ENCODE measurements at places on chromosomes 2 and 18.
A peak's percentile ranks its signal among the peaks of the same experiment; 100 is the strongest.

DNA sequence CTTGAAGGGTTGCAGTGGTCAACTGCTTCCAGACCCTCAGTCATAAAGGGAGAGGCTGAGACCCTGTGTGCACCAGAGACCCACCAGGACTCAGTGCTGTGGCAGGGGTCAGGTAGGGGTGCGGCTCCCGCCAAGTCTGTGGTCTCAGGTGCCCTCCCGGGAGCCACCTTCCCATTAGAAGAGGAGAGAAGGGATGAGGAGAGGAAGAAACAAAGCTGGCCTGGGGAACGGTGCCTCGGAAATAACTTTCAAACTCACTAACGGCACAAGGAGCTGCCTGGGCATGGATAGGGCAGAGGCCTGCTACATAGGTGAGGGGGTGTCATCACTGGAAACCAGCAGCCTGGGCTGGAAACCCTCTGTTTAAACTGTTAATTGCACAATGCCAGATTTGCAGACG, 84.9 kb downstream of the TPO start:
- peak; percentile 24 for DNase-seq

DNA sequence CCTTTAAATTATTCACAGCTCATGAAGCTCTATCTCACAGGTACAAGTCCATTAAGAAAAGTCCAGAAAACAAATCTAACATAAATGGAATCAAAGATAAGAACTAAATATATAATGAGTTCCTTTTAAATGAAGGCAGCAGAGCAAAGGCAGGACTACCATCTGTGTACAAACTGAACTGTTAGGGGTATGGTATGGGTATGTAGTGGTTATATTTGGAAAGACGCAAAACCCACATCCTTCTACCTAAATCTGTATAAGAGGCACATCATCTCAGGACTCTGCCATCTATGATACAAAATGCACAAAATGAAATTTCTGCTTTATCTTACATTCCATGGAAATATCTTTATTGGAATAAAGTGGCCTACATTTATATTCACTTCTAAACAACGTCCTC, 59.9 kb downstream of the PDE11A start:
- DNase-seq: no peak

GRCh38 chr2:217816396-217816869, 186.4 kb downstream of the TNS1 start:
- no peak for DNase-seq

- DNase-seq: no peak
Observed at GRCh38 chr18:48106976-48107781, 176.7 kb upstream of the SMAD2 start.

GRCh38 chr2:129709956-129710598, 269.4 kb upstream of the RAB6C start:
- DNase-seq: no peak

DNA sequence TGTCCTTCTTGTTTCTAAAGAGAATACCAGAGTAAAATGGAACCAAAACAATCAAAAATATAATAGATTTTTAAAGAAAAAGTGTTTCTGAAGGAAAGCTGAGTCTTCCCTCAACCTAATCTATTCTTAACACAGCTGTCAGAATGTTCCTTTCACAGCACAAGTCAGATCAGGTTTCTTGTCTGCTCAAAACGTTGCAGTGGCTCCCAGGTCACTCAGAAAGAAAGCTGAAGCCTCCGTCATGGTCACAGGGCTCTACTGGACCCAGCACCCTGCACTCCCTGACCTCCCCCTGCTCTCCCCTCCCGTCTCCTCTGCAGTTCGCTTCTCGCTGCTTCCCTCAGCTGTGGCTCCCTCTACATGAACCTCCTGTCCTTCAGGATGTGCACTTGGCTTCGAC, 90.7 kb upstream of the PTPRM start:
- DNase-seq: no peak

DNA sequence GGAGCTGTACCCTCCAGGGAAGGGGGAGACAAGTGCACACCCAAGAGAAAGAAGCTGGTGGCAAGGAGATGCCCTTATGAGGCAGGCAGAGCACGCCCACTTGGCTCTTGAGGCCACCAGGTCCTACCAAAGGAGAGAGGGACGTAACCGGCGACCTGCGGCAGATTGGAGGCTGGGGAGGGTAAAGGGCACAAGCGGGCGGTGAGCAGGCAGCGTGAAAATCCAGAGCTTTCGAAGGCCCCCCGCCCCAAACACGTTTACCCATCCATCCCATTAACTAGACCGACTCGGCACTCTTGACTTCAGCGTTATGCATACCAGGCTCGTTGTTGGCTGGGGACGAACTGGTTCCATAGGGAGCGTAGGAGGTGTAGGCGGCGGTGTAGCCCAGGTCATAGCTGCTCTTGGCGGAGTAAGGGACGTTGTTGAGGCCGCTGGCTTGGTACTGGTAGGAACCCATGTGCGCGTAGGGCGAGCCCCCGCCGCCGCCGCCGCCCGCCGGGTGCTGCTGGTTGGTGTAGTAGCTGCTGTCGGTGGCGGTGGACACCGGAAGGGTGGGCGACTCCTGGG, 794 bp downstream of the DLX2 start:
- DNase-seq: no peak

- DNase-seq: no peak
Observed at GRCh38 chr2:47067788-47068407, 87.2 kb downstream of the STPG4 start.

DNA sequence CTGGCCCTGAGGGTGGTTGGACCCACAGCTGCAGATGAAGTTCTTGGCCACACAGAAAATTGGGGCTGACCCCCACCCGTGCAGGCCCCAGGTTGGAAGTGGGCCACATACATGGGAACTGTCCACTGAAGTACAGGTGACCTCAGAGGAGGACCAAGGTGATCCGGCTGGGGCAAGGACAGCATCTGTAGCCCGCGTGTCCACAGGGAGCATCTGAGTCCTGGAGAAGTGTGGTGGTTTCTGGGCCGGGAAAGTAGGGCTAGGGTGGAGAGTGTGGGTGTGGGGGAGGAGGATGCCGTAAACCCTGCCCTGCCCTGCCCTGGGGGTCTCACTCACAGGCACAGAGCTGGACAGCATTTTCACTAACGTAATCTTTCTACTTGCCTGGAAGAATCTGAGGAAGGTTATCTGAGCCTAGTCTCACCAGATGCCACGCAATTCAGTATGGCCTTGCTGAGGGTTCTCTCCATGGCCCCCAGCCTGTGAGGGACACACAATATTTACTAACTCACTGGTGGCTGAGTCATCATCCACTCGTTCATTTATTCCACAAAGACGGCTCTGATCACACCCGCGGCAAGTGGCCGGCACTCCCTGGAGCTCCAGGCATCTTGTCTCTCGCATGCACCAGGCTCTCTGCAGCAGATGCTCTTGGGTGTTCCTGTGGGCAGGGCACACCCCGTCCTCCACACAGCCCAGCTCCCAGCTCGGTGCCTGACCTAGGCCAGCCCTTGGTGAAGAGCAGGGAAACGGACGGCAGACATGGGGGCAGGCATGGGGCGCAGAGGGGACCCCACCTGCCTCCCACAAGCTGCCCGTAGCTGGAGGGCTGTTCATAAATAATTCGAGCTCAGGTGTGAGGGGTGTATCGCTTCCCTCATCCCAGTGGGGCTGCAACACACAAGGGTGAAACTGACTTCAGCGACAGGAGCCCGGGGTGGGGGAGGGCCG, 51.2 kb downstream of the INHBB start:
- DNase-seq: peak; percentile 74

DNA sequence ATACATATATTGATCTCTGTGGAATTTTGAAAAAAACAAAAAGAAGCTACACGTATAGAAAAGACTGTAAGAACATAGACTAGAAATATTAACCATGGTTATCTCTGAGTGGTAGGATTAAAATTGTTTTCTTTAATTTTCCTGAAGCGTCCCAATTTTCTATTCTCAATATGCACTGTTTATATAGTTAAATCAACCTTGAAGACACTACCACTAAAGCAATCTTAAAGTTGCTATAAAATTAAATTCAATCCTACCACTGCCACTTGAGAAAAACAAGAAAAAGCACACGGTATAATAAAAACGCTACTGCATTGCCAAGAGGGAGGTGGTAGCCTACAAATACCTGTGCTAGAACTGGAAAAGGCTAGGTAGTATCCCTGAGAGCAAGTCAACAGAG, 47.2 kb downstream of the TRIP12 start:
- DNase-seq: no peak

- DNase-seq: no peak
Observed at GRCh38 chr2:219335373-219335786, 2.8 kb upstream of the RESP18 start.

GRCh38 chr2:45636008-45636407, 15.5 kb upstream of the PRKCE start:
- no peak for DNase-seq

GRCh38 chr2:238884812-238885408, 37.0 kb downstream of the TWIST2 start:
- peak; percentile 74 for DNase-seq

- DNase-seq: no peak
Observed at GRCh38 chr2:51619961-51620360, 588.0 kb upstream of the NRXN1 start.

DNA sequence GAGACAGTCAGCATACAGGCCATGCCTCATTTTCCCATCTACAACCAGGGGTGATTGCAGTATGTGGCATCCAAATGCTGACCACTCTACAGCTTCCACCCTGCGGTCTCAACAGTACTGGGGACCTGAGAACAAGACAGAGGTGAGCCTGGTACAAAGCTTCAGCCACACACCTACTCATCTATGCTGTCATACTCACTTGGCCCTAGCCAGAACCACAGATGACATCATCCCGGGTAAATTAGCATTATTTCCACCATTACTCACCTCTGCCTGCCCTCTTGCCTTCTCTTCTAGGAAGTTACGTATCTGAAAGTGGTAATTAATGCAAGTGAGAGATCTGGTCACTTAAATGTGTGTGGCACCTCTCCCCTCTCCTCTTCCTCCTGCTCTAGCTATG, 208.2 kb upstream of the ARL4C start:
- DNase-seq: no peak

DNA sequence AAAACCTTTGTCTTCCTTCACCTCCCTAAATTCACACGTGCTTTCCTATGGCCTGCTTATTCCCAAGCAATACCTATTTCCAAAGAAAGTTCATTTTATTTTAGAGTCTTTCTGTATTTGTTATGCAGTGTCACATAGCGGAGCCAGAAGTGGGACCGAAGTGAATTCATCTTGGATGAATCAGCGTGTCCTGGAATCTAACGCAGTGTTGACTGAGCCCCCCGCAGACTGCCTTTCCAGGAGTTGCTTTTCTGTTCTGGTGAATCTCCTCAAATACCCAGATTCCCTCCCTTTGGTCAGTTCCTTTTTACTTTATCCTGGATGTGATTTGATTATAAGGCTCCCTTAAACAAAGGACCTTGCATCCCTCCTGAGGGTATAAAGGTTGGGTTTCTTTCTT, 10.8 kb downstream of the ALPP start:
- DNase-seq: no peak

DNA sequence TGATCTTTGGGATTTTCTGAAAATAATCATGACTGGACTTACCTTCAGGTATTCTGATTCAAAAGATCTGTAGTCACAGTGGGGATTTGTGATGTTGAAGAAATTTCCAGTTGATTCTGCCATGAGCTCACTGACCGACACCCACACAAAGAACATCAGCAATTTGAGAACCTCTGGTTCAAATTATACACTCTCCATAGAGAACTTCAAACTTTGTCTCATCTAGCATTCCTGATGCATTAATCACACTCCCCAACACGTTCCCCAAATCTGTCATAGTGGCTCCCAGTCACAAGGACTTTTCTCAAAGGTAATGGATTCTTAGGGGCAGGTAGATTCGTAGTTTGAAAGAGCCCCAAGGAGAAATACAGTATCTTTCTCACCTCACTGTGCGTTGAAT, 584.3 kb downstream of the FBXO15 start:
- DNase-seq: no peak

- DNase-seq: no peak
Observed at GRCh38 chr2:113174376-113174750, 592 bp downstream of the PSD4 start.

DNA sequence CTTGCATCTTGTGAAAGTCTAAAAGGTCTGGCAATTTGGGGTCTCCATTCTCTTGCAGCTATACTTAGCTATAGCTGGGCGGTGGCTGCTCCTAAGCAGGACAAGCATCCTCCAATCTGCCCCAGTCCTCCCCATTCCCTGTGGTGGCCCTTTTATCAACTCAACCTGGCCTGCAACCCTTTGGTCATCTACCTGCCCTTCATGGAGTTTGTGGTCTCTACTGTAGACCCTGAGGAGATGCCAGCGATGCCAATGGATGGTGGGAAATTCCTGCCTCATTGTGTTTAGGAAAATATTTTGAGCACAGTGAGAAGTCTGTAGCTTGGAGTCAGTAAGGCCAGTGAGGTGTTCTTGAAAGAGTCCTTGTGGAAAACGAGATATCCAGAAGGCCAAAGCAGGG, 143.4 kb downstream of the CAPN13 start:
- no peak for DNase-seq

- DNase-seq: no peak
Observed at GRCh38 chr18:34789768-34790344, 79.8 kb downstream of the DTNA start.

DNA sequence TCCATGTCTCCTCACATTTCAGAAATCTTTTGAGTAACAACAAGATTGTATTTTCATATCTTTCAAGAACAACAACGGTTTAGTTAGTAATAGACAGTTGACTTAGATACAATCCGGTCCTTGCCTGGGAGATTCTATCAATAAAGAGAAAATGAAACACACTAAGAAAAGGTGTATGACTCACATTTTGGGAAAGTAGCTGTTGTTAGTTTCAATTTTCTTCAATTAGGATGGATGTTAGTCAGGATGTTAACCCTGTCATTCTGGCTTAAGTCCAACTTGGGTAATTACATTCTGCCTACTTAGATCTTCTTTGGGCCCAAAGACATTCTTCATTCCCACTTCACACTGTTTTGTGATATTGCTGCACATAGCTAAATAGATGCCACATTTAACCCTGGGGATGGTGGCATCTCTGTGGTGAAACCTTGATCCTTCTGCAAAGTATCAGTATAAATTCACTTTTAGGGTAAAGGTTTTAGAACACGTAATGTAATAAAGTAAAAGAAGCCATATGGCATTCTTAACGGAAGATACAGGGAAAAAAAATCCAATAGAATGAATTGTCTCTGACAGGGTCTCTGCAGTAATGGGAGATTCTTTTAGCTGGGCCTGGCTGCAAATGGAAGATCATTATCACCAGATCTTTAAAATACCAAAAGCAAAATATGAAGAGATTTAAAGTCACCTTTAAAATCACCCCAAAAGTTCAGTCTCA, 365.5 kb downstream of the FIGN start:
- DNase-seq: no peak

- DNase-seq: no peak
Observed at GRCh38 chr2:62302631-62303435, 106.9 kb downstream of the B3GNT2 start.

GRCh38 chr2:28185153-28185552, 207.5 kb upstream of the FOSL2 start:
- no peak for DNase-seq

All from suprapubic skin (tissue), 4 donors.